ENCODE measurements at places on chromosomes 11 and 22. TPM values are rescaled to one million over a fixed set of nuclear protein-coding genes. Genes with fewer than 3 reads are reported as not detected.

Gene ANKK1
- not detected for total RNA-seq

Gene GLYAT
- total RNA-seq = not detected

DNA sequence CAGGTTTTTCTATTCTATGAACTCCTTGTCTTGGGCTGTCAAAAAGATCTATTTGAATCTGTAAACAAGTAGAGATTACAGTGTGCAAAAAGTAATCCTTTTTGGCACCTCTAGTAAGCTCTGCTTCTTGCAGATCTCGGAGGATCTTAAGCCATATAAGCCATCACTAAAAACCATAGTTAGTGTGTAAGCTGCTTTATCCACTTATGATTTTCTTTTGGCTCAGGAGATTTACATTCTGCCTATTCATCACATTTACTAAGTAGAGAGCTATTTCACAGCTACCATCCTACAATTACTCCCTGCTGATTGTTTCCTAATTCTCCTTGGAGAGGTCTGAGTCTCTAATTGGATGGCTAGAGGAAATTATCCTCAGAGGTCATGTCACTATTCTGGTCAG is 385.7 kb downstream of the AASDHPPT start:
- H3K36me3 ChIP-seq = no peaks in the 10 kb centered on the region
- no peak overlapping the region for H3K27ac ChIP-seq
- H3K27me3 ChIP-seq = no peaks in the 10 kb centered on the region
- DNase-seq = no peak
- H3K4me3 ChIP-seq = no peak overlapping the region

DNA sequence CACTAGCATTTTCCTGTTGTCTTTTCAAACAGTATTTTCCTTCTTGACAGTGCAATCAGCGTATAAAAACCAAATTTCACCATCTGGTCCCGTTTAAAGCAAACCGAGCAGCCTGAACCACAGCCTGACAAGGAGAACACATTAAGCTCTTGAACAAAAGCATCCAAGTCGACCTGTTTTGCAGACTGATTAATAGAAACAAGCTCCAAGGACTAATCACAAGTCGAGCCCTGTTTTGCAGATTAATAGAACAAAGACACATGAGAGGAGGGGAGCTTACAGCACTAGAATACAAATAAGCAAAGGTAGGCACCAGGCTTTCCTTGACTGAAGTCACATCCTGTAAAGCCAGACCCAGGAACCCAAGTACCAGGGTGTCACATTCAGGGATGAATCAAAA is 104.8 kb downstream of the MPPED2 start:
- H3K4me1 ChIP-seq = no peaks in the 10 kb centered on the region
- peaks cover 7% of the 10 kb centered on the region for H3K27me3 ChIP-seq
- DNase-seq = no peak

- peaks cover 9% of the 10 kb centered on the region for H3K27me3 ChIP-seq
- no peak overlapping the region for H3K4me3 ChIP-seq
- H3K27ac ChIP-seq = no peak overlapping the region
- DNase-seq = no peak
- H3K4me1 ChIP-seq = no peaks in the 10 kb centered on the region
Measured at GRCh38 chr11:10973416-10973815, 115.6 kb upstream of the ZBED5 start.

GRCh38 chr22:30306627-30307011 is 17.3 kb upstream of the CASTOR1 start:
- H3K4me3 ChIP-seq = peak overlapping the region; percentile 81
- H3K27me3 ChIP-seq = no peaks in the 10 kb centered on the region
- H3K27ac ChIP-seq = peak overlapping the region; percentile 93
- no peak for DNase-seq

Gene FDX1
- total RNA-seq = 10.0 TPM
